ENCODE measurements at places on chromosomes 4 and X.

DNA sequence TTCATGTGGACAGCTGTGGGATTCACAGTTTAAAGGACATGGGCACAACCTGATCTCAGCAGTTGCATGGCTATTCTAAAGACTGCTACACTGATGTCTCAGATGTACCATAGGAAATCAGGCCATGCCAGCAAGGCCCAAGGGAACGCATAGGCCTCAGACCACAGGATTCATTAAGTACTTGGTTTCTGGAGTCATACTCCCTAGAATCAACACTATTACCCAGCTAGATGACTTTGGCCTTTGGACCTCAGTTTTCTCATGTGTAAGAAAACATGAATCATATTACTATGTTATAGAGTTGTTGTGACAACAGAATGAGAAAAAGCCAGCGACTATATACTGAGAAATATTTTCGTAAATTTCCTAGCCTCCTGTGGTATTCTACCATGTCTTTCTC is 67.9 kb downstream of the NHS start:
- no peak for DNase-seq

- DNase-seq = peak; percentile 56
These were observed 11.7 kb downstream of the OTUD5 start for GRCh38 chrX:48945517-48946348.

DNA sequence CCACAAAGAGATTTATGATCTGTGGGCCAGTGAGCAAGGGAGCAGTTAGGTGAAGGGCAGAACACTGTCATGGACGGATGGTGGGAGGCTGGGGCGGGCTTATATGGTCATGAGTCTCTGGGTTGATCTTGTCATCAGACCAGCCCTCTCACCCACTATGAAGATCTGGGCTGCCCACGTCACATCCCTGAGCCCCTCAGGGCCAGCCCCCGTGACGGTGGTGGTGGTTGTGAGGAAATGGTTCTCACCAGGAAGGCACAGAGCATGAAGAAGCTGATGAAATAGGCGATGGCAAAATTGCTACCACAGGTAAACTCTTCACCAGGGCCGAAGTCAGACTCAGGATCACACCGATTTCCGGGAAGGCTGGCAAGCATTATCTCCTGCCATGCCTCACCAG is 11.1 kb upstream of the SYP start:
- no peak for DNase-seq

DNA sequence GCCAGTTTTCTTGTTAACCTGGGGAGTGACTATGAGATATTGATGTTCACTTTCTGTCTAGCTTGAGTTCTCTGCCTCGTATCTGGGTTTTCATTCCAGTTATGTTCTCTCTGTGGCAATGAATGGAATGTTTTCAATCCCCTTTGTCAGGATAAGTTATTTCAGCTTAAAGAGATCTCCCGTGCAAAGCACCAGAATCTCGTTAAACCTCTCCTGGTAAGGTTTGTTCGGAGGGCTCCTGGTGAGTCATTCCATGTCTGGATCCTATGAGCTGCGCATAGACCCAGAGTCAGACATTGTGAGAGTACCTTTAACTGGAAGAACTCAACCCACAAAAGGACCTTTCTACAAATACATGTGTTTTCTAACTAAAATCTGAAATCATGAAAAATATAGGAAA is 51.0 kb downstream of the KDR start:
- DNase-seq = no peak

DNA sequence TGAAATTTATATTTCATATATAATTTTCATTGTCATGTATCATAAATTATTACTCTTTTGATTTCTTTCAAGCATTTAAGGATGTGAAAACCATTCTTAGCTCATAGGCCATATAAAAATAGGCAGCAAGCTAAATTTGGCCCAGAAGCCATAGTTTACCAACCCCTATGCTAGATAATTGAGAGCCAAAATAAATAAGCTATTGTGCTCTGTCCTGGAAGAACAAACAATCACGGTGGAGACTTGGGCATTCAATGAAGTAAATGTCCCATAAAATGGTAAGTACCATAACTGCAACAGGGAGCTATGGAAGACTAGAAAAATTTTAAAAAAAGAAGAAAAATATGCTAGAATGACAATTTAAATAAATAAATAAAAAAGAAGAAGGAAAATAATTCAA is 60.9 kb upstream of the PACRGL start:
- no peak for DNase-seq

DNA sequence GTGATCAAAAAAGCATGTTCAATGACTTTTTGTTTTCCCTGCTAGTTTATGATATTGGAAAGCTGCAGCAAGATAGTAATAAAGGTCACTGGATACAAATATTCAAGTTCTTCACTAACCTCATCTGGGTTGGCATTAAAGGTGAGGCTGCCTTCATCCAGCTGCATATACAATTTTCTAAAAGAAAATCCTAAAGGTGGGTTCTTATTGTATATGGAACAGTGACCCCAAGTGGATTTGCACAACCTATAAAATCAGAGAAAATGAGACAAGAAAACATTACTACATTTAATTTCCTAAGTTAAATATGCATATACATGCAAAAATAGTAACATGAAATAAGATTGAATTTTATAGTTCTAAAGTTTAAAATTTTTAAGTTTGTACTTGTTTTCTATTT is 23.9 kb downstream of the FBXO8 start:
- no peak for DNase-seq

DNA sequence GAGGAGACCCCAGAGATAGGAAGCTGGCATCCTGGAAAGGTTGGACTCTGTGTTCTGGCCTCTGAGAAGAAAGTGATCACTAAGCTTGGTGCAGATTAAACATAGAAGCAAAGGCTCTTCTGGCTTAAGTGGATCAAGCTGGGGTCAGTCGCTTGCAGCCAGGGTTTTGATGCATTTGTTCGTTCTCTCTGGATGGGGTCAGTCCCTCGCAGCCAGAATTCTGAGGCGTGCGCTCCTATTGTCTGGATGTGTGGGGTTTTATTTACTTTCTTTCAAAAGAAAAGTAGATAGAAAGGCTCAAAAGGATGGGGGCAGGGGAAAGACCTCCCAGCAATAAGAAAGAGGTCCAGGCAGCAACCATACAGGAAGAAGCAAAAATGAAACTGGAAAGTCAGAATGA is 152.6 kb downstream of the DHRSX start:
- DNase-seq = no peak

DNA sequence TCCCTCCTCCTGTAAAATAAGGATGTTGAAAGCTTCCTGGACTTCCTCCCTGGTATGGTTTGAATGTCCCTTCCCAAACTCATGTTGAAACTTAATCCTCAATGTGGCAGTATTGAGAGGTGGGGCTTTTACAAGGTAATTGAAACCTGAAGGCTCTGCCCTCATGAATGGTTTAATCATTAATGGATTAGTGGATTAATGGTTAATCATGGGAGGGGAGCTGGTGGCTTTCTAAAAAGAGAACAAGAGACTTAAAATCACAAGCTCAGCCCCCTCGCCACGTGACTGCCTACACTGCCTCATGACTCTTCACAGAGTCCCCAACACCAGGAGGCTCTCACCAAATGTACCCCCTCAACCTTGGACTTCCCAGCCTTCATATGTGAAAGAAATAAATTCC is 124.6 kb upstream of the ANXA3 start:
- DNase-seq = no peak

- no peak for DNase-seq
These were observed 11.5 kb downstream of the MAD2L1 start for GRCh38 chr4:120055162-120055561.

DNA sequence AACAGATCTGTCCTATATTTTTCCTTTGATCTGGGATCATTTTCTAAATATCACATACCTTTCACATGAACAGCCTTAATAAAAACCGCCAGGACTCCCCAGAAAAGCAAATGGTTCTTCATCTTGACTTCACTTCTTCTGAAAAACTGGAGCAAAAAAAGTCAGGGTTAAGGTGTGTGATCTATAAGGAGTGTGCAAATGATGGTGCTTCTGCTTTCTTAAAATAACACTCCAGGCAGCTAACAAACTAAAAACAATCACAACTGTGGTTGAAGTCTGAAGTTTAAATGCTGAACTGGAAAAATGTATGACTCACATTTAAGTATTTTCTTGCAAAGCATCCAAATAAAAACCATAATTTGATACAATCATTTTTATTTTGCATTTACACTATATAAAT is at the start of gene JCHAIN:
JCHAIN (minus strand) TSS at position 140 of the 400 bp plus-strand sequence; CDS start at position 122, 18 bp downstream.
- no peak for DNase-seq

DNA sequence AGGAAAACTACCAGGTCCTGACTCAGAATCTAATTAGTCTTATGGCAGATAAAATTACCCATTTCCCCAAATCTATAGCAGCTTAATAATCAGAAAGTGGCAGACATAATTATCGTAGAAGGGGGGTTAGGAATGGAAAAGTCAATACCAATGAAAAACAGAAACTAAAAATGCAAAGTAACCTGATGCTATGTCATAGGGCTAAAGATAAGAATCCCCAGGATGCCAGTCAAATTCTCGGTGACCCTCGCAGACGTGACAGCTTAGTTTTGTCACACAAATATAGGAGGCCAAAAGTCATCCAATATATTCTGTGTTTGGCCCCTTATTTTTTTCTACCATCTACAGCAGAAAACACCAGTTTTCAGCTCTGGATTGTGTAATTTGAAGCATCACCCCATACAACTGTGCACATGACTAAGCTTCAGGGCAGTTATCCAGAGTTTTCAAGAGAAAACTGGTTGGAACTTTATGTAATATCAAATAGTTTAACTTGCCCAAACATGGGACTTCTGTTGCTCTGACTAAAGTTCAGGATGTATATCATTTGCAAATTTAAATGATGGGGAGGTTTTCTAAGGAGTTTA is 30.9 kb downstream of the RASSF6 start:
- no peak for DNase-seq

DNA sequence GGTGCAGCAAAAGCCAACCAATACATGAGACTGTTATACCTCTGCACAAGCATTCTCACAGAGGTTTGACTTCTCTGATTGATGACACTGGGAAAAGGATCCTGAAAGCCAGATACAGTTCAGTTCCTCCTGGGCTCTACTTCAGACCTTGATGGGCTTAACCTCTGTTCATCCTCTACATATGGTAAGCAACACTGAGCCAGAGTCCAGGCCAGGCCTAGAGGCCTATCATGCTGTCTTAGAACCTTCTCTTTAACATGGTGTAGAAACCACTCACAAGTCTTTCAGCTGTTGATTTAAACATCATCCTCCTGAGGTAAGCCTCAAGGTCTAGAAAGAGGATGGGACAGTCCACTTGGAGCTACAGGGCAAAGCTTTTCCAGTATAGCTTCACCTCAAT is 9.2 kb downstream of the MAD2L1 start:
- DNase-seq = no peak

DNA sequence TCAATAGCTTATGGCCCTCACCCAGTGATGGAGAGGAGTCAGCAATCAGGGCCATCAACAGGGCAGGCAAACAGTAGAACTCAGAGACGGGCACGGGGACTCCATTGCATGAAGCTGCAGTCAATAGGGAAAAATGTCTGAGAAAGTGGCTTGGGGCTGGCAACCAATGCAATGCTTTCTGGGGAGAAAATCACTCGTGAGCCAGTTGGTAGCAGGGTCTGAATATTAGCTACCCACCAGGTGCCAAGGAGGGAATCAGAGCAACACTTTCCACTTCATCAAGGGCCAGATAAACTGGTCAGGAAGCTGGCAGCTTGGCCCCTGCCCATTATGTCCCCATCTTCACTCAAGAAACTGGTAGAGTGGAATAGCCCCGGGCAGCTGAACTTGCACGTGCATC is 80.7 kb downstream of the STARD8 start:
- no peak for DNase-seq

GRCh38 chr4:88841635-88842034 is 144.0 kb upstream of the NAP1L5 start:
- no peak for DNase-seq

DNA sequence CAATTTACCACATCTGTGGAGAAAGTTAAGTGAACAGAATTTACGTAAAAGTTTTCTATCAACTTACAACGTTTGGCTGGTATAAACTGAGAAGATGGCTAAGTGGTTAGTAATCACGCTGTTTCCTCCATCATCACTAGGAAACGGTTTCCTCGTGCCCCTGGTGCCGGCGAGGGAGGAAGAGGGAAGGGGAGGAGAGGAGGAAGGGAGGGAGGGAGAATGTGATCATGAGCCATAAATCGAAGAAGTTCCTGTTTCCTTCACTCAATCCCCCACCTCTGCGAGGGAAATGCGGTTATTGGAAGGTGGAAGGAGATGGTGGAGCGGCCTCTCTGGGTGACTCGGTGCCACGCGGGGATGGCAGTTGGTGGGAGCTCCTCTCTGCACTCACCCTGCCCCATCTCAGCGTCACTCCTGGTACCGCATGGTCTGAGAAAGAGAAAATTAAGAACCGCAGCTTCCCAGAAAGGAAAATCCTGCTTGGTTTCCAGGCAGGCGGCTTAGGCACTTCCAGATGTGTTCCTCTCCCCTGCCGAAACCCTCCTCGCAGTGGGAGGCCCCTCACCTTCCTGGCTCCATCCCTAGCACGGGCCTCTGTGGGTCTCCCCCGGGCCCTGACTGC is 216.8 kb downstream of the AFAP1 start:
- DNase-seq = no peak

DNA sequence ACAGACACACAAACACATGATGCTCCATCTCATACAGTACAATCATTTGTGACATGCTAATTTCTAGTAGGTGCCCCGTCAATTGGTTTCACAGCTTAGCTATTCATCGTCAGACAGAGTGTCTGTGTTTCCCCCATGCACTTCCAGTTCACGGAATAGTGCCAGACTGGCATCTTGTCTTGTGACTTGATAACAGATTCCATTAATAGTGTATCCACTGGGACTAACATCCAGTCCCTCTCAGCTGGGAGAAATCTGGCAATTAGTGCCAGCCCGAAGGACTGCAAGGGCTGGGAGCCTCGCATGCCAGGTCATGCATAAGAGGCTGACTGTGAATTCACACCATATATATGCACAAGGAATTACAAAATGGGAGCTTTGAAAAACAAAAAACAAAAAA is 20.2 kb upstream of the GATB start:
- DNase-seq = no peak
